ENCODE measurements at places on chromosomes 5 and 9. TPM values are rescaled to one million over a fixed set of nuclear protein-coding genes. Genes with fewer than 3 reads are reported as not detected.

The SLC45A2 gene
- total RNA-seq, result 1.1 TPM

The WNK2 gene
- total RNA-seq, result 23.4 TPM

The WASHC1 gene
- total RNA-seq, result 23.8 TPM

DNA sequence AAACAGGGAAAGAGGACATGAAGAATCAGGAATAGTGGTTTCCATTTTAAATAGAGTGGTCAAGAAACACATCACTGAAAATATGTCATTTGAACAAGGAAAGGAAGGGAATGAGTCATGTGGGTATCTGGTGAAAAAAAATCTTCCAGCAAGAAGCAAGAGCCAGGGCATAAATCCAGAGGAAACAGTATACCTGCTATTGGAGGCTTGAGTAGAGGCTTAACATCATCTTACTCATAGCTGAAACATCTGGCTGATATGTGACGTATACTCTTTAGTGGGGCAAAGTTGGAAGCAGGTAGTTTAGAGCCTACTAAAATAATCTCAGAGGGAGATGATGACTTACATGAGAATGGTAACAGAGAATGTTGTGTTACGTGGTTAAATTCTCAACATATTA is 517.2 kb downstream of the CAAP1 start:
- no peak for DNase-seq

- no peak for DNase-seq
These were observed 6.4 kb downstream of the SWI5 start for GRCh38 chr9:128282500-128282899.

GRCh38 chr9:93247892-93248291 is 64.0 kb downstream of the WNK2 start:
- DNase-seq, result no peak

DNA sequence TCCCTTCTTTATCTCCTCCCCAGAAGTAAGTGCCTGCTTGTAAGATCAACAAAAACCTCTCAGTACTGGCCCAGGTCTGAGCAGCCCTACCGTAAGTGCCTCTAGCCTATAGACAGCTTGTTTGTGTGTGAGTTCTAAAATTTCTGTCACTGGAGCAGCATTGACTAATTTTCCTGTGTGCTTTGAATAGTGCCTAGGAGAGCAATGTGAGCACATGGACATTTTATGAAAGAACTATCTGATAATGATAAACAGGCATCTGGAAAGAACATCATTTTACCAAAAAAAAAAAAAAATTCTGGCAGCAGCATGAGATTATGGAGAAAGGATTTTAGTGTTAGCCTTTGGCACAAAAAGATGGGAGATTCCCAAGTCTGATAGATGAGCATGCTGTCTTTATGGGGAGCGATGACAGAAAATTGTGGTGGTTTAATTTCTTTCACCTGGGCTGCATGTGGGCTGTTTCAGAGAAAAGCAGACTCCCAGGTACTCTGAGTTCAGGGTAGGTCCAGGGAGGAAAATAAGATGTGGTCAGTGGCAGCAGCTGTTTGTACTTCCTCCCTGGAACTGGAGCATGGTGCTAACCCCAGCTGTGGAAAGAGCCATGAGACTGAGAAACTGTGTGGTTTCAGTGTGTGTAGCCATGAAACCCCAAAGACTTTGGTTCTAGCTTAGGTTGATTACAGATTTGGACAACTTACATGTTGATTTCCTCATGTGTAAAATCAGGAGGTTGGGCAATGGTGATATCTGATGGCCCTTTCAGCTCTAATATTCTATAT is 419.9 kb downstream of the NTRK2 start:
- no peak for DNase-seq

Data from Caco-2 (cell line).